ENCODE measurements at places on chromosomes 13 and 19.
A peak's percentile ranks its signal among the peaks of the same experiment; 100 is the strongest.

DNA sequence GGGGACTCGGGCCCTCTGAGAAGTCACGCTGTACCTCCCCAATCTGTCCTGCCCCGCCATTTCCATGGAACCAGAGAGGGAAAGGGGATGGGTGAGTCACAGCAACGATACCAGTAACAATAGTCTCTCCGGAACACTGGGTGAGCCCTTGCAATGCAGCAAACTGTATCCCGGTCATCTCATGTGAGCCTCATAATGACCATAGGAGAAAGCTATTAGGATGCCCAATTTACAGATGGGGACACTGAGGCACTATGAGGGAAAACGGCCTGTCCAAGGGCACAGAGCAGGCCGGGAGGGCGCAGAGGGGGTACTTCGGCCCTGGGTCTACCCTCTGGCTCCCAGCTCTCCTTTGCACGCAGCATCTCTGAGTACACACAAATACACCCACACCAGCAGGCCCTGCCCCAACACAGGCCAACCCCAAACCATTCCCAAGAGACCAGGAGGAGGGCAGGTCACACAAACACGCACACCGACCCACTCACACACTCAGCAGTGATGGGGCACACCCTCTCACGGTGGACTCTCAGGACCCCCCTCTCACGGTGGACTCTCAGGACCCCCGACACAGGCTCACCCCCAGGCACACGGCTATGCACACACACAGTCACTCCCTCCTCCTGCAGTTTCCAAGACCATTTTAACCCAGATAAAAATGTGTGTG, 18.2 kb downstream of the LRRC4B start:
- DNase-seq = no peak

GRCh38 chr19:7083076-7083956, 13.8 kb downstream of the ZNF557 start:
- DNase-seq = no peak

- DNase-seq = no peak
These were observed 10.6 kb downstream of the SLC15A1 start for GRCh38 chr13:98741741-98742435.

- peak; percentile 32 for DNase-seq
These were observed 15.2 kb upstream of the N4BP2L1 start for GRCh38 chr13:32443111-32443510.

- DNase-seq = no peak
These were observed 117.1 kb upstream of the USP29 start for GRCh38 chr19:57002710-57003109.

GRCh38 chr19:50460161-50460765, 16.0 kb upstream of the EMC10 start:
- no peak for DNase-seq

GRCh38 chr13:26255691-26256277, 1.9 kb downstream of the CDK8 start:
- DNase-seq = no peak

GRCh38 chr13:36412736-36413135, 19.6 kb upstream of the CCNA1 start:
- DNase-seq = peak; percentile 22

- DNase-seq = no peak
These were observed 34.6 kb upstream of the FARP1 start for GRCh38 chr13:98108341-98108740.

All from mucosa of gallbladder (tissue), 1 donor.